ENCODE measurements at places on chromosomes 4 and X.

DNA sequence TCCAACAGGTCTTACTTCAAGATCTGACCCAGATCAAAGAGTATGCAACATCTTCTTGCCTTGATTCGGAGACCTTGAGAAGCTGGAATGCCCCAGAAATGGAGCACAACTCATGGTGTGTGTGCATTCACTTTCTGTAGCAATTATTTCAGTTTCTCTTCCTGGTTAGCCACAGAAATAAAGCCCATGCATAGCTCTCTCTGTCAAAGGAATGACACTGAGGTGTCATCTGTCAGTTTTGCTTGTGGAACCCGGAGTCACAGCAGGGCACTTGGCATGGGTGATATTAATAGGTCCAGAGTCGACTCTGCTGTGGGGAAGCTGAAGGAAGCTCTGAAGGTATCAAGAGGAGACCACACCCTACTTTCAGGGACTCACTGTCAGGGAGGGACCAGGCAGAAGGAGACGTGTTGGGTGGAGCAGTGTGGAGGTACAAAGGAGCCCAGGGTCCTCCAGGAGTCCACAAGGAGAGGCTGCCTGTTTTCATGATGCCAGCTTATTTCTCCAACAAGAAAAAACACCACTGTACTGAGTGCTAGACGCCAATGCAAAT, 10.7 kb downstream of the CLNK start:
- DNase-seq: no peak

DNA sequence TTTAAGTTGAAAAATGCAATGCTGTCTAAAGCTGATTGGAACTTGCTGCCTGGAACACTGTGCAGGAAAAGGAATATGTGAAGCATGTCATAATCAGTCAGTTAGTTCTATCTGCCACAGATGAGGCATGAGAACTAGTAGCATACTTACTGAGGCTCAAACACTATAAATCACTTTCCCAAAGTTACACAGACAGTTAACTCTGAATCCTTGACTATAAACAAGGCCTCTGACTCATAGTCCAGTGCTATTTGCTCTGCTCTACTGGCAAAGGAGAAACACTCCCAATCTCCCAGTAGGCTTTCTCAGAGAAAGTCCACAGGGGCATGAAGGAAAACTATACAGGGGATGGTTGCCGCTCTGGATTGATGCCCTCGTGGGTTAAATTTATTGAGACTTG, 2078.4 kb upstream of the TENM3 start:
- DNase-seq: no peak

GRCh38 chrX:19543951-19544381, 28.7 kb upstream of the MAP3K15 start:
- no peak for DNase-seq

DNA sequence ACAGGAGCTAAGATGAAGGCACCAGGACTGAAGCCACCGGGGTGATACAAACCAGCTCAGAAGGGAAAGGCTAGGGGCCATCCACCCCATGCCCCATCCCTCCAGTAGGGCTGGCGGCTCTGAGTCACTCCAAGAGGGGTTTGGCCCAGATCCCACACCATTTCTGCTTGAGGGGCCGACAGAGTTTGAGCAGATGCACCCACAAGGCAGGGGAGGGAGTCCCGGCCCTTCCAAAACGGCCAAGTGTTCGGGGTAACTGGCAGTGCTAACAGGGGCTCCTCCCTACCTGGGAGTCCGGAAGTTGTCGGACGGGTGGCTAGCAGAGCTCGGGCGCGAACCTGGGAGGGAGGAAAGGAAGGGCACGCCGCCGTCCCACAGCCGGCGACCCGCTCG, 412 bp downstream of the SLC10A3 start:
- DNase-seq: no peak

DNA sequence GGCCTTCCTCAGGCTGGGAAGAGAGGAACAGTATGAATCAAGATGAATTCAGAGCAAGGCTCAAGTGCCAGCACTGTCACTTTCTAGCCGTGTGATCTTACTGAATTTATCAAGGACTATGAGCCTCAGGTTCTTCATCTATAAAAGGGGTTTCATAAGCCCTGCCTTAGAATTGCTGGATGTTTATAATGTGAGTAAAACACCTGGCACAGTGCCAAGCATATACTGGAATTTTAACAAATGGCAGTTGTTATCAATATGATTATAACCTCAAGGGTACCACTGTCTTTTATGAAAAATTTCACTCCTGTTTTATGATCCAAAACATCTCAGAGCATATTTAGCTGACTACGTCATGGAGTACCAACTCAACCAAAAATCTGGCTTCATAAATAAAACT, 4.0 kb downstream of the MAGEC2 start:
- no peak for DNase-seq

DNA sequence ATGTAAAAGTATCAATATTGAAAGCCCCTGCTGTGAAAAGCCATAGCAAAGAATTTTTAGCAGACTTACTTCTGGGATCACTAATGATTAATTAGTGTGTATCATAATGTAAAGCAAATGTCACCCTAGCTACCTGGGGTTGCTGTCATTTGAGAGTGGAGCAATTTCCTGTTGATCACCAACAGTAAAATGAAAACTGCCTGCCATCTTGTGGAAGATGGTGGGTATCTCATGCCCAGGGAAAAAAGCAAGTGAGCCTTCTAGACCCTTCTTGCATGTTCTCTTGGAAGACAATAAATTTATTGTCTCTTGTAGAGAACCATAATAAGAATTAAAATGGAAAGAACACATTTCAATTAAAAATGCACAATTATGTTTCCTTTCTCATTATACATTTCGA, 360.2 kb downstream of the ZIC3 start:
- DNase-seq: no peak

GRCh38 chrX:19840899-19841648, 46.3 kb downstream of the SH3KBP1 start:
- peak; percentile 42 for DNase-seq

DNA sequence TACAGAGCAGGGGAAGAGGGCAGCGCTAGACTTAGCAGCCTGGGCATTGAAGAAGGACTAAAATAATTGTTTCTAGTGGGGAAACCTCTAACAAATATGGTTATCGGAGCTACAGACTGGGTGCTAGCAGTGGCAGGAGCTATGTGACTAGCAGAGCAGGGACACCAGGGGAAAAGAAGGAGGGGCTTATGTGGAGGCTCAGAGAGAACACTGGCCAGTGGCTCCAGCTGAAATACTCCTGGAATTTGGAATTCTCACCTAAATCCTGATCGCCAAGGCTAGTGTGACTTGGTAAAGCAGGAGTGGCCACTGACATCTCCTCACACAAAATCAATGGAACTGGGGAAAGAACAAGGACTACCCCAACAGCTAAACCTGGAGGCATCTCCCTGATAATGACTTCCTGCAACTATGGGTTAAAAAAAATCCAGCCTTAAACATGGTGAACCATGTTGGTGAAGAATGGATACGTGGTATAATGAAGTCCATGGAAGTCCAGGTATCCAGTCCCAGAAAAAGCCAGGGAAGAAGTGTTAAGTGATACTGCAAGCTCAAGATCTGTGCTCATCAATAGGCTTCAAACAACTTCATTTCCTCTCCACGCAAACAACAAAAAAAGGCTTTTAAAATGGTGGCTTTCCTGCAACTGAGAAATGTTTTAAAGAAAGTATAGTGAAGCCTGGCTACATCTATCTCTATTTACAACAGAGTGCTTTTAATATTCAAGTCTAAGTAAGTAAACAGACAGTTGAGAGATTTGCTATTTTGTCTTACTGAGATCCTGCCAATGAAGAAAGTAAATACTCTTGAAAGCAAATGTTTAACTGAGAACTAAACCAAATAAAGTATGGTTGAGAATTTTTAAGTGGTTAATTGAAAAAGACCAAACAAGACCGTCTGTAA, 1.8 kb downstream of the TAPT1 start:
- DNase-seq: no peak
